ENCODE measurements at places on chromosomes 13 and 19. TPM values are rescaled to one million over a fixed set of nuclear protein-coding genes. Genes with fewer than 3 reads are reported as not detected.

DNA sequence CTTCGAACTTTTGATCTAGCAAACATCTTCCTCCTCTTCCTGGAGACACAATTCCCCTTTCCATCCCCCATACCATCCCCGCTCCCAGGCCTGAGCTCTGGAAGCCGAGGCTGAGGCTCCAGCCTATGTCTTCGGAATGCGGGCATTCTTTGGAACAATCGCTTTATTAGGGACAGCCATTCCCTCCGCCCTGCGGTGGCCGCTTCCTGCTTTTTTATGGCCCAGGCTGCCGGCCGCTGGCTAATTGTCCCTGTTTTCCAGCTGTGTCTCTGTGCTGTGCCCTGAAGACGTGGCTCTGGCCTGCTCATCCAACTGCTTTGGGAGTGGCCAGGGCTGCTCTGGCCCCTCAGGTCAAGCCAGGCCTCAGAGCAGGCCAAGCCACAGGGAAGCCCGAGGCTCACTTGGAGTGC is 2.1 kb upstream of the CDX2 start:
- no peak overlapping the region for H3K27ac ChIP-seq
- H3K4me1 ChIP-seq, result no peaks in the 10 kb centered on the region
- peaks cover 100% of the 10 kb centered on the region for H3K27me3 ChIP-seq

DNA sequence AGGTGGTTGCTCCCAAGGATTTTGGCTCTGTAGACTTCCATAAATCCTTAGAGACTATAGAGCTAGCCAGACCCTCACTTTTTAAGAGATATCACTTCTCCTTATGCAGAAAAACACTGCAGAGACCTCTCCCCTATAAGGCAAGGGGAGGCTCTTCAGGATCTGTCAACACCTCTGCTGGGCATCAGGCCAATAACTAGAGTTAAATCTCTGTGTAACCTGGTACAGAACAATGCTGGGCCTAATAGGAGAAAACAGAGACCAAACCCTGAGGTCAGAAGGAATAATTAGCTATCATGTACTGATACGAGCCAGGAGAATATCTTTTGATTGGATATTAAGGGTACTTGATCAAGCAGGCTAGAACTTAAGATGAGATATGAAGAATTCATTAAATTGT is 358.5 kb downstream of the TBC1D4 start:
- H3K36me3 ChIP-seq, result no peaks in the 10 kb centered on the region
- H3K4me3 ChIP-seq, result no peak overlapping the region
- H3K27ac ChIP-seq, result no peak overlapping the region
- no peaks in the 10 kb centered on the region for H3K4me1 ChIP-seq

DNA sequence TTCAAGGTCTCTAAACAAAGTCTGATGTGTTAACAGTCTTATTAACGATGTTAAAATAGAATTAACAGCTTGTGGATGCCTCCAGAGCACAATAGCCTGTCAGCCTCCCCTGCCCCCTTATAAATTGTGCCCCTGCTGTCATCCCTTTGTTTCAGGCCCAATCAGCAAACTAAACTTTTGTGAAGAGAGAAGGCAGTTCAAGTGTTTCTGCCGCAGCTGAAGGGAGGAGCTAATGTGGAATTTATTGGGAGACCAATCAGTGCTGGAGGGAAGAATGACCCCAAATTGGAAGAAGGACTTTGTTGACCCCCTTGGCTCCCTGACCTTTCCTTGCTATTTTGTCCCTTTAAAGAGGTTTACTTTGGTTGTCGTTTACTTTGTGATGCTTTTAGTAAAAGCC is 160.5 kb downstream of the TM9SF2 start:
- no peak for DNase-seq
- H3K27me3 ChIP-seq, result no peaks in the 10 kb centered on the region
- peaks cover 20% of the 10 kb centered on the region for H3K4me1 ChIP-seq
- H3K27ac ChIP-seq, result no peak overlapping the region
- no peaks in the 10 kb centered on the region for H3K36me3 ChIP-seq
- H3K4me3 ChIP-seq, result no peak overlapping the region

- no peak overlapping the region for H3K4me3 ChIP-seq
- no peak for DNase-seq
- H3K4me1 ChIP-seq, result peaks cover 15% of the 10 kb centered on the region
- no peak overlapping the region for H3K27ac ChIP-seq
- no peaks in the 10 kb centered on the region for H3K36me3 ChIP-seq
- peaks cover 39% of the 10 kb centered on the region for H3K27me3 ChIP-seq
Observed at GRCh38 chr19:17610384-17610783, 54.9 kb downstream of the COLGALT1 start.

DNA sequence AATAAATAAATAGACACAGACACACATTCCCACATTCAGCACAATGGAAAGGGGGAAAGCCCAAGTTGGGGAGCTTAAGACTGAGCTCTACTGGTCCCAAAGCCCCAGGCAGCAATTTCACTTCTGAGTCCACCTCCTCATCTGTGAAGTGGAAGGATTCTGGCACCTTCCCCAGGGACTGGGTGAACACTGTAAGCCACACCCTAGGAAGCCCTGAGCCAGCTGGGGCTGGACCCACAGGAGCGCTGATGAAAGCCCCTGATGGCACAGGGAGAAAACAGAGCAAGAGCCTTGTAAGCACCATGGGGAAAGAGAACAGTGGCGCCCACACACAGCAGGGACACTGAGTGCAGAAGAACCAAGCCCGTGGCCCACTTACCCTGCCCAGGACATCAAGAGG is 37.8 kb downstream of the EPS15L1 start:
- H3K27me3 ChIP-seq, result no peaks in the 10 kb centered on the region
- no peak for DNase-seq
- peaks cover 35% of the 10 kb centered on the region for H3K4me1 ChIP-seq
- no peak overlapping the region for H3K4me3 ChIP-seq

DNA sequence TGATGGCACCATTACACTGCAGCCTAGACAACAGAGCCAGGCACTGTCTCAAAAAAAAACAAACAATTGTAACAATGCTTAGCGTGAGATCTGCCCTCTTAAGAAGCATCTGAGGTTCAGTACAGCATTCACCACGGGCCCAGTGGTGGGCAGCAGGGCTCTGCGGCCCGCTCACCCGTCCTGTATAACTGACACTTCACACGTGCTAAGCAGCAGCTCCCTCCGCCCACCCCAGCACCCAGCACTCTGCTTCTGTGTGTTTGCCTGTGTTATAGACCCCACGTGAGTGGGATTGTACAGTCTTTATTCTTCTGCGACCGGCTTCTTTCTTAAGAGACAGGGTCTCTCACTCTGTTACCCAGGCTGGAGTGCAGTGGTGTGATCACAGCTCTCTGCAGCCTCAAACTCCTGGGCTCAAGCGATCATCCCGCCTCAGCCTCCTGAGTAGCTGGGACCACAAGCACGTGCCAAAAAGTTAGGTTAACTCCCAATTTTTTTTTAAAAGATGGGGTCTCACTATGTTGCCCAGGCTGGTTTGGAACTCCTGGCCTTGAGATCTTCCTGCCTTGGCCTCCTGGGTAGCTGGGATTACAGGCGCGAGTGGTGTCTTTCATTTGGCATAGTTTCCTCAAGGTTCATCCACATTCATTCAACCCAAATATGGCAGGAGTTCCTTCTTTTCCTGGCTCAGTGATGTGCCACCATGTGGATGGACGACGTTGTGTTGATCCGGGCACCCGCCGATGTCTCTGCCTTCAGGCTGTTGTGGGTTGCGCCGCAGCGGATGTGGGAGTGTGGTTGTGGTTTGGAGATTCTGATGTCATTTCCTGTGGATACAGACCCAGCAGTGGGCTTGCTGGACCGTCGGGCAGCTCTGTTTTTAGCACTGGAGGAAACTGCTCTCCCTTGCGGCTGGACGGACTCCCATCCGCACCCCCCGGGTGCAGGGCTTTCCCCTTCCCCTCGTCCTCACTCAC is 170.0 kb downstream of the KDM4B start:
- H3K4me3 ChIP-seq, result no peak overlapping the region
- H3K4me1 ChIP-seq, result peaks cover 22% of the 10 kb centered on the region
- H3K27me3 ChIP-seq, result no peaks in the 10 kb centered on the region
- no peaks in the 10 kb centered on the region for H3K36me3 ChIP-seq
- DNase-seq, result peak; percentile 57
- H3K27ac ChIP-seq, result no peak overlapping the region

APOC1 gene
- not detected for total RNA-seq

CLC gene
- not detected for total RNA-seq

NFILZ gene
- total RNA-seq, result not detected

ZNF266 gene
- total RNA-seq, result 8.2 TPM
